ENCODE measurements at places on chromosomes 12 and 14.

DNA sequence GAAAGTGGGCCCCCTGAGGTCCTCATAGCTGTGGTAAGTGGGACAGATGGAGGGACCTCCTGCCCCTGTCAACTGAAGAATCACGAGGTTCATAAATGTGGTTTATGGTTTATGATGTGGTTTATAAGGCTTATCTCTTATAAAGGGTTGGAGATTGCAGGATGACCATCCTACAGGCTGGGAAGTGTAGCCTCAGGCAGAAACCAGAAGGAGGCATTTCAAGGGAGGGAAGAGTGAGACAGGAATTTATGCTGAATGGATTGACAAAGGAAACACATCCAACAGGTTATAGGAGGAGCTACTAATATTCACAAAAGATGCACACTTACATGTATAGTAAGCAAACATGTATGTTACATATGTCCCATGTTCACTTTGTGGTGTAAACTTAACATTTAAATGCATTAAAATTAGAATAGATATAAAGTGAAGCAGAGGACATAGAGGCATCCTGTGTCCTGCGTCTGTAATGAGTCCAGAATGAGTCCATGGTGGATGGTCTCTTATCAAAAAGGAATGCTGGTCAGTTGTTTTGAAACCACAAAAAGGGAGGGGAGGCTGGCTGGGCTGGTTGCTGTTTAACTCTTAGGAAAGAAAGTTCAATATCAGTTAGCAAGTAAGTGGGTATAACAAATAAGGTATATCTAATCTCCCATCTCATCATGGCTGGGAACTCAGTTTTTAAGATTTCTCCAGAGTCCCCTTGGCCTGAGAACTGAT is 149.0 kb upstream of the RMST start:
- no peak for DNase-seq

GRCh38 chr12:3222979-3223378 is 145.8 kb downstream of the TSPAN9 start:
- DNase-seq = no peak

GRCh38 chr14:43418324-43418723 is 1088.8 kb downstream of the FSCB start:
- DNase-seq = no peak

GRCh38 chr12:6631549-6631961 is 4.2 kb downstream of the LPAR5 start:
- DNase-seq = no peak

DNA sequence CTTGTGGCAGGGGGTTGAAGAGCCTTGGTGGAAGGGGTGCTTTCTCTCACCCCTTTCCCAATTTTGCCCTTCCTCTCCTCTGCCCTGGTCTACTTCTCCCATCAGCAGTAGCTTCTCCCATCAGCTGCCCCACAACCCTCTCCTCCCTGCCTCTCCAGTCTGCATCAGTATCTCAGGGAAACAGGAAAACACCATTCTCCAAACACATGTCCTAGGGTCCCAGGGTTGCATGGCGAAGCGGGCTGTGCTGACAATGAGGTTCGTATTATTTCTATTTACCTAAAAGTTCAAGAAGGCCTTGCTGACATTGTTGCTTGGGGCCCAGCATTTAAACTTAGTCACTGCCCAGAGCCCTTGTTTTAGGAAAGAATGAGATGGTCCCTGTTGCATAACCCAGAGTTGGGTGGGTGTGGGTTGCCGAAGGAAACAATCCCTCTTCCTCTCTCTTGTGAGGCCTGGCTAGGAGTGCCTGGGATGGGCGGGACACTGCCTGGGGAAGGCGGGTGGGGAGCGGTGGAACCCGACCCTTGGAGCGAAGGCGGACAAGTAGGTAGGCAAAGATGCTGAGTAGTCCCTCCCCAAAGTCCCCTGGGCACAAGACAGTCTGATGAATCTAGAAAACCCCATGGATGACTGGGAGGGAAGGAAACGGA is 1.3 kb upstream of the IGFBP6 start:
- DNase-seq = no peak

GRCh38 chr14:89365061-89365801 is 51.8 kb downstream of the FOXN3 start:
- peak; percentile 87 for DNase-seq

- no peak for DNase-seq
These were observed 53.5 kb upstream of the PPP2R5C start for GRCh38 chr14:101707863-101708620.

DNA sequence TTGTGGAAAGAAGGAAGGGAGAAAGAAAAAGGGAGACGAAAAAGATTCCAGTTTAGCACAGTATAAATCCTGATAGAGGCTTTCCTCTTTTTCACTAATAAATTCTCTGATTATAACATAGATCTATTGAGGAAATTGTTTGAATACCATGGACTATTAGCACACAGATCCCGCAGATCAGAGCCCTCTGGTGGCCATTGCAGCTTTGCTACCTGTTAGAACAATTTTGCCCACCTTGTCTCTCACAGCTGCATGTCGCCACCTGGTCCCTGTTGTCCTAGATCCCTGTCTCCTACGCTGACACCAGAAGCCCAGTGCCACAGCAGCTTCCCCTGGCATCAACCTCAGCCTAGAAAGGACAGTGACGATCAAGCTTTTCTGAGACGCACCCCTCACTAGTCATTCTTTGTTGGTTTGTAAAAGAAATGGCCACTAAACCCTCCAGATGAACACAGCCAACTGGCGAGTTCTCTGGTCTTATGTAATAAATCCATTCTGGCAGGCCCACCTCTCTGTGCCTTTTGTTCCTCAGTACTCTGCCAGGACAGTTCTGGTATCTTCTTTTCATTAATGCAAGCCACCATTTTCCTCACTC is 9.9 kb downstream of the GPHB5 start:
- DNase-seq = peak; percentile 27

DNA sequence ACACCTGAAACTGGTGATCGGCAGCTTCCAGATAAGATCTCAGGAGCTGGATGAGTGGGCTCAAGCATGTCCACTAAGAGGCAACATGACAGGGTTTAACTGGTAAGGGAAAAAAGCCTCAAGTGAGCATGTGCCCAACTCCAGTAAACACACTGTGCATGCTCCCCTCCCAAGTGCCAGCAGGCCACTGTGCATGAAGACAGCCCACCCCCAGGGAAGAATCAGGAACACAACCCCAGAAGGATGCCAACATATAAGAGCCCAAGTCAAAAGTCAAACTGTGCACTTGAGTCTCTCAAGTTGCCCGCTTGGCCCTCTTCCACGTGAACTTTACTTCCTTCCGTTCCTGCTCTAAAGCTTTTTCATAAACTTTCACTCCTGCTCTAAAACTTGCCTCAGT is 311.3 kb upstream of the PRKD1 start:
- no peak for DNase-seq

DNA sequence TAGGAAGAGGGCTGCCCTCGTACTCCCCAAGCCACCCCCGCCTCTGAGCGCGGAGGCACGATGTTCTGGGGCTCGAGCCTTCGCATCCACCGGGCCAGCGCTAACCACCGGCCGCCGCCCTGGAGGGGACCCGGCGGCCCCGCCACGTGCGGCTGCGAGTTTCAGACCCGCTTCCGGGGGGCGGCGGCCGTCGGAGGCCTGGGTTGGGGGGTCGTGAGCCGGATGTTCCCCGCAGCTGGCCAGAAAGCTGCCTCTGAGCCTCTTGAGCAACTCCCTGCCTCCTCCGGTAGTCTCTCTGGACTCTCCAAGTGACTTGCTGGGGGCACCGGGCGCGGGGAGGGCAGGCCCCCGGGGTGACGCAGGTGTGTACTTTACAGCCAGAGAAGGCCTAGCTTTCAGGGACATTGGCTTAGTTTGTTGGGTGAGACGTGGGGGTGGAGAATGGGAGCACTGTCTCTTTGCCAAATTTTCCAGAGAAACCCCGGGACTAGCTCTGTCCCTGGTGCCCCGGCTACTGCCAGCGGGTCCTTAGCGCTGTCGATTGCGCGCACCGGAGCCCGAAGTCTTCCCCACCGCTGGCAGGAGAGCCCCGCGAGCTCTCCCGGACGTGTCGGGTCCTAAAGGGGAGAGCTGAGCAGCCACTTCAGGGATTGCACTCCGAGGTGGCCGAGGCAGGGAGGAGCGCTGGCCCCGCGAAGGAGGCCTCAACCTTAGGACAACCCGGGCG is 15.6 kb downstream of the OTX2 start:
- no peak for DNase-seq

All from NAMALWA (cell line).